ENCODE measurements at places on chromosomes 16 and 17.

- no peak for DNase-seq
Measured at GRCh38 chr17:75634754-75635609, 1.7 kb downstream of the SMIM5 start.

DNA sequence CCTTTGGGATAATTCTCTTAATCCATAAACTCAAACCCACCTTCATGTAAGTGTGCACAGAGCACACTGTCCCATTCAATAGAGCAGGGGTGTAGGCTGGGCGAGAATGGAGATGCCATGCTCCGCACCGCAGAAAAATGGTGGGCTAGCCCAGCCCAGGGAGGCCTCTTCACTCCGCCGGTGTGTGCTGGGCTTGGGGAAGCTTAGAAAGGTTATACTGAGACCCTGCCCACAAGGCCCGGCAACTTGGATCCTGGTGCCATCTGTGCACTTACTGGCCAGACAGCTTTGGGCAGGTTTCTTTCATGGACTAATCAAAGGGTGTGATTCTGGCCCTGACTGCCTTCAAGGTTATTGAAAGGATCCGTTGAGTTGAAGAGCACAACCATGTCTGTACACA, 3.7 kb upstream of the STAT5A start:
- DNase-seq: no peak

- DNase-seq: no peak
Measured at GRCh38 chr17:79341222-79341780, 266.7 kb downstream of the ENGASE start.

DNA sequence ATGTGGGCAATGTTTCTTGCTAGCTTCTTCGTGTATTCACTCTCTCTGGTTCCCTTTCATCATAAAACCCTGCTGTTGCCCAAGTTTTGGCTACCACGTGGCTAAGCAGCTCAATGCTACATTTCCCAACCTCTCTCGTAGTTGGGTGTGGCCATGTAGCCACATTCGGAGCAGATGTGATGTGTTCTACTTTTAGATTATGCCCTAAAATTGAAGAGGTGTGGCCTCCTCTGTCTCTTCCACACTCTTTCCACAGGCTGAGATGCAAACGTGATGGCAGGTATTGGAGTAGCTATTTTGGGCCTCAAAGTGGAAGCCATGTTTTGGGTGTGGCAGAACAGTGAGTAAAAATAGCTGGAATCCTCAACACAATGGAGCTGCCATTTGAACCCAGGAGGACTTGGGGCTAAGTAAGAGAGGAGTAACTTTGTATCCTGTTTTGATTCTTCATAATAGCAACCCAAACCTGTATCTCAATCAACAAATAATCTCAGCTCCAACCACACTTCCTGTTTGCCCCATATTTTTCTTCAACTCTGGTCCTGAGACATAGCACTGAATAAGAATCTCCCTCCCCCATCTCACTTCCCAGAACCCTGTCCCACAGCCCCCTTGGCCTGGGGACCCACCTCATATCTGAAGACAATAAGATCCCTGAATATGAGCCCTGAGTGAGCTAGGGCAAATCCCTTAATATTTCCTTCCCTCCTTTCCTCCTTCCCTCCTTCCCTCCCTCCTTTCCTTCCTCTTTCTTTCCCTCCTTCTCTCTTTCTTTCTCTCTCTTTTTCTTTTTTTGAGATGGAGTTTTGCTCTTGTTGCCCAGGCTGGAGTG, 4.0 kb downstream of the NUPR1 start:
- DNase-seq: peak; percentile 67

GRCh38 chr17:34709158-34709754, 129.9 kb downstream of the TMEM132E start:
- no peak for DNase-seq

- no peak for DNase-seq
Measured at GRCh38 chr16:87053016-87053982, 263.9 kb downstream of the C16orf95 start.

DNA sequence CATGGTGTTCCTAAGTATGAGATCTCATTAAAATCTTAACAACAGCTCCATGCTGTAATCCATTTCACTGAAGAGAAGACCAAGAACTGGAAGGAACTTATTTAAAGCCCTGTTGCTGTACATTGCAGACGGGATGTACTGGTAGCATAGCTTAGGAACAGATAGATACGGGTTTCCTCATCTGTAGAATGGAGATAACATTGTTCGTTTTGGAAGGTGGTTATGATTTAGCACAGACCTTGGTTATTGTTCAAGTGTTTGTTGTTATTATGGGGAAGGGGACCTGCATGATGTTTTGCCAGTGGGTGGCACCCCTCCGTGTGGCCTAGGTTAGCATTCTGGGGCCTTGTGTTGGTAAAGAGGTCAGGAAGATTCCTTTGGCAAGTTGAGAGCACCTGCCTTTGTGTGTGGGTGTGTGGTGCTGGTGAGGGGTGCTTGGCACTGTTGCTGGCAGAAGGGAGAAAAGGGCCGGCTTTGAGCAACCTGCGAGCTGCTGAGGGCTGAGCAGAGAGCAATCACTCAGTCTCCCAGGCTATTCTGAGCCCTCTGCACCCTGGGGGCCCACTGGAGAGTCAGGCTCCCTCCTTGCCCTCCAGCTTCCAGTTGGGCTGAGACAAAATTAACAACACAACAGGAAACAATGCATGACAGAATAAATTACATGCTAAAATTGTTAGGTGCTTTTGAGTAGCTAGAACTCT, 2.3 kb downstream of the TAOK2 start:
- no peak for DNase-seq

DNA sequence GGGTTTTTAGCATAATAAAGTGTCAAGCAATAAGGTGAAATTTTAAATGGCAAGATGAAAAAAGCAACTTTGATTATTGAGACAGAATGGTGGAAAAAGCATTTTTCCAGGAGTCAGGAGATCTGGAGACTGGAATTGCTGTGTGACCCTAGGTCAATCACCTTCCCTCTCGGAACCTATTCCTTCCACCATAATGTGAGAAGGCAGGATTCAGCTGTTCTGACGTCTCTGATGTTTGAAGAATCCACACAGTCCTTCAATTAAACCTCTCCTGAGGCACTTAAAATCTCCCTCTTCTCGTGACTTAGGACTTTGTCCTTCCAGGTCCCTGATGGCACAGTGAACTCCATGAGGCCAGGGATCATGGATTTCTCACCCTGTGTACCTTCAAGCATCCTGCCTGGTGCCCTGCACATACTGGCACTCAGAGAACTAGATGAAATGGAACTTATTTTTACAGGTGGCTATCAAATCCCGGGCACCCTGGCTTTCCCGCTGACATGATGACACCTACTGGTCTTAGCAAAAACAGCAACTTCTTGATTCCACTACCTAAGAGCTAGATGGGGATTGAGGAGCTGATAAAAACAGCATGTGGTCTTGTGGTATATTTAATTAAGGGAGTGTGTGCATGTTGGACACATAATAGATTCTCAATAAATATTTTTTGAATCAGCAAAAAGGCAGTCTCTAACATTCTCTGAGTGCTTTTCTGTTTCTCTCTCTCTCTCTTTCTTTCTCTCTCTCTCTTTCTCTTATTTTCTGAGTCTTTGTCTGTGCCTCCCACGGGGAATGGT, 2.3 kb upstream of the CCDC182 start:
- DNase-seq: peak; percentile 72

DNA sequence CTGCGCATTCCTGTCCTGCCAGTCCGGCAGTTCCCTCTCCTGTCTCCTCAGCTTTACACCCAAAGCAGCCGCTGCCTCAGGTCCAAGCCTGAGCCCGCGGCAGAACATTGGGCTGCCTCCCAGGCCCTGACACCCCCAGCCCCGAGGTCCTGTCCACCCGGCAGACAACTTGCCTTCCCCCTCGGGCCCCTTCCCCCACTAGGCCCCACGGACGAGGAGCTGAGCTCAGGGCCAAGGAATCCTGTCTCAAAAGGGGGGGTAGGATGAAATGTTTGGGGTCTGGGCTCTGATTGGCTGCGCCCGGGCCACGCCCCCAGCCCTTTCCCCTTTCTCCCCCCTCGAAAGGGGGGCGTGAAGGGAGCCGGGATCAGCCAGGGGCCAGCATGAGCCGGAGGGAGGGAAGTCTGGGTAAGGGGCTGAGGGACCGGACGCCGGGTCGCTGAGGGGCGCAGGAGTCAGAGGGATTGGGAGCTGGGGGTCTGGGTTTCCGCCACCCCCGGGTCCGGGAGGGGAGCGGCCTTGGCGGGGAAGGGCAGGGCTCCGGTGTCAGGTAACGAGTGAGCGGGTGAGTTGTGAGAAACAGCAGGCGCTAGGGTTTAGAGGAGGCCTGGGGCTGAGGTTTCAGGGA, at the start of gene CTF1:
Gene CTF1, plus strand, starts transcription at position 354 of the 628 bp plus-strand sequence. Its CDS starts 30 bp downstream, at position 384.
- DNase-seq: peak; percentile 94

DNA sequence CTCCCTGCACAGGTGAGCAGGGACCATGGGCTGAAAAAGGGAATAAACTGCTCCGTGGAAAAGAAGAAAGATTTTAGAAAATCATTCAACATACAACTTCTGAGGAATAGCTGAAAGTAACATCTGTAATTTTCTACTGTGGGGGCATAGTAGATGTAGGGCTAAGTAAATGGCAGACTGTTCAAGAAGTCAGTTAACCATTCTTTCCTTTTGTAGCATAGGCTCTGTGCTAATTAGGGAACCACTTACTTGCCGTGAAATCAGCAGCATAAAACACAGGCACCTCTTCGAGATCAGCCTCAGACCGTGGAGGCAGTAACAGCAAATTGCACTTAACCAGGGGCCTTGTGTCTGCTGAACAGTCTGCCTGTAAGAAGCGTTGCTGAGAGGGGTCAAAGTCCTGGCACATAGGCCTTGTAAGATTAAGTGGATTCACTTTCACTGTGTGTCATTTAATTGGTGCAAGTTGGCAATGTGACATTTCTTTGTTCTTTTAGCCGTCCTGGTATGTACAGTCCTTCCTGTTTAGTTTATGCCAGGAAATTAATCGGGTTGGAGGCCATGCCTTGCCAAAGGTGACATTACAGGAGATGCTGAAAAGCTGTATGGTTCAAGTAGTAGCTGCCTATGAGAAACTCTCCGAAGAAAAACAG, 10.4 kb downstream of the COG1 start:
- no peak for DNase-seq

- peak; percentile 94 for DNase-seq
Measured at GRCh38 chr16:84643180-84643583, 5.1 kb upstream of the KLHL36 start.

- no peak for DNase-seq
Measured at GRCh38 chr17:79044462-79044861, 20.5 kb downstream of the C1QTNF1 start.
